ENCODE measurements at places on chromosomes 4 and X. TPM values are rescaled to one million over a fixed set of nuclear protein-coding genes. Genes with fewer than 3 reads are reported as not detected.

The DDIT4L gene
- total RNA-seq: 12.5 TPM

The CDKL2 gene
- 0.29 TPM for total RNA-seq

The SFRP2 gene
- total RNA-seq: not detected

The CENPVL2 gene
- total RNA-seq: not detected

The ANK2 gene
- 13.3 TPM for total RNA-seq

The CT45A5 gene
- not detected for total RNA-seq

The MAB21L2 gene
- not detected for total RNA-seq

The GLOD5 gene
- not detected for total RNA-seq

The SHROOM2 gene
- total RNA-seq: 6.7 TPM

The NEXMIF gene
- total RNA-seq: not detected

The KLHL2 gene
- 20.1 TPM for total RNA-seq

The CYSLTR1 gene
- 0.29 TPM for total RNA-seq

The TCEAL1 gene
- 16.8 TPM for total RNA-seq

The PPP2R2C gene
- total RNA-seq: not detected

The RGN gene
- total RNA-seq: 1.1 TPM

The PABPC1L2A gene
- not detected for total RNA-seq

The FGFBP2 gene
- total RNA-seq: not detected

The INTS6L gene
- 3.3 TPM for total RNA-seq

The GYPB gene
- total RNA-seq: not detected

The FABP2 gene
- not detected for total RNA-seq

The BTC gene
- not detected for total RNA-seq

The RAB9B gene
- total RNA-seq: not detected

The MAGEB17 gene
- not detected for total RNA-seq

The TMPRSS11A gene
- not detected for total RNA-seq

The XAGE1A gene
- not detected for total RNA-seq

The NXF3 gene
- not detected for total RNA-seq
